ENCODE measurements at places on chromosomes 12 and 14.

- H3K4me1 ChIP-seq = no peaks in the 10 kb centered on the region
- no peak overlapping the region for H3K27ac ChIP-seq
- H3K36me3 ChIP-seq = peaks cover 1% of the 10 kb centered on the region
- no peak overlapping the region for H3K4me3 ChIP-seq
- H3K27me3 ChIP-seq = no peaks in the 10 kb centered on the region
- DNase-seq = no peak
Observed at GRCh38 chr14:91919814-91920213, 27.7 kb downstream of the FBLN5 start.

DNA sequence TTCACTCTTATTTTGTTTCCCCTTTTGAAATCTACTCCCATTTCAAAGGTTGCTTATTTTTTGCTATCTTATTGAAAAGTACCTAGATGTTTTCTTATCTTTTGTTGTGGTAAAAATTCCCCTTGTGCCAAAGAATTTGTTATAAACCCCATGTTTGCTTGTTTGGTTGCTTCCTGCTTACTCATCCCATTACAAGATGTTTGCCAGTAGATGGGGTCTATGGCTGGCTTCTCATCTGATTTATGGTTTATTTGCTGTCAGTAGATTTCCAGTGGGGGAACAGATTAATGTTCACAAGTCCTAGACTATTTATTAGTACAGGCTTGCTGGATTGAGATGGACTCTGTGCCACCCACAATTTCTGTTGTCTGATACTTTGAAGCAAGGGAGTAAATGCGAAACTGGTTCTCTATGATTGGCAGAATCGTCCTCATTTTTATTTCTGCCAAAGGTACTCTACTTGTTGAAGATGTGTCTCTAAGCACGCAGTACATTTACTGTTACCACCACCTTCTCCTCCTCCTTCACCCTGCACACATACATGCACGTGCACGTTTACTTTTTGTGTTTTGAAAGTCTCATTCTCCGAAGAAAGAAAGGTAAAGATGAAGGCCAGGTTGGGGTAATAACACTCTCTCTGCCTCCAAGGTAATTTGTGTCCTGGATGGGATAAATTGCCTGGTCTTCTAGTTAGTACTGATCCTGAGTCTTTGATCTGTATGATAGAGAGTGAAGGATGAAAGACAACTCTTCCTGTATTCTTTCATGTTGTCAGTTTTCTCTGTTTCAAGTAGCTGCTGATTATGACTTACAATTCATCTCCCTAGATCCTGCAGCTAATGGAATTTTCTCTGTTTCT lies 117.2 kb upstream of the ATP2B1 start:
- no peak overlapping the region for H3K27ac ChIP-seq
- peaks cover 2% of the 10 kb centered on the region for H3K36me3 ChIP-seq
- no peak overlapping the region for H3K4me3 ChIP-seq

DNA sequence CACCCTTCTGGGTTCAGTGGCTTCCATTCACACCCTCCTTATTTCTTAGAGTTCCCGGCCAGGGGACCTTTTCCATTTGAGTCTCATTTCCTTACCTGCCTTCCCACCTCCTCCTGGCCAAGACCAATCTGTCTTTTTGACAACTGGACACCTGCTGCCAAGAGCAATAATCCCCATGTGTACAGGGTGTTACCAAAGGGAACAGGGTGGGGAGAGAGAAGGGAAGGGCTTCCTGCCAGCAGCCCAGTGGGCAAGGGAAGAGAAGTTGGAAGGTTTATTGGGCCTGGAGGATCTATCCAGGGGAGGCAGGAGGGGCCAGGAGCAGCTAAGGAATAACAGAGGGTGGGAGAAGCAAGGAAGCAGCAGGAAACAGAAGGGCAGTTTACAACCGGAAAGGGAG lies 346.2 kb downstream of the C12orf75 start:
- H3K27me3 ChIP-seq = no peaks in the 10 kb centered on the region
- no peaks in the 10 kb centered on the region for H3K36me3 ChIP-seq
- no peak for DNase-seq
- H3K4me3 ChIP-seq = no peak overlapping the region

GRCh38 chr12:110088936-110089335 lies 35.2 kb upstream of the IFT81 start:
- H3K4me3 ChIP-seq = no peak overlapping the region
- H3K36me3 ChIP-seq = no peaks in the 10 kb centered on the region
- no peaks in the 10 kb centered on the region for H3K4me1 ChIP-seq
- H3K27me3 ChIP-seq = peaks cover 27% of the 10 kb centered on the region
- no peak overlapping the region for H3K27ac ChIP-seq

- no peak overlapping the region for H3K27ac ChIP-seq
- no peak overlapping the region for H3K4me3 ChIP-seq
- H3K36me3 ChIP-seq = no peaks in the 10 kb centered on the region
- H3K27me3 ChIP-seq = no peaks in the 10 kb centered on the region
- no peak for DNase-seq
Observed at GRCh38 chr12:86293682-86294240, 37.6 kb upstream of the MGAT4C start.

DNA sequence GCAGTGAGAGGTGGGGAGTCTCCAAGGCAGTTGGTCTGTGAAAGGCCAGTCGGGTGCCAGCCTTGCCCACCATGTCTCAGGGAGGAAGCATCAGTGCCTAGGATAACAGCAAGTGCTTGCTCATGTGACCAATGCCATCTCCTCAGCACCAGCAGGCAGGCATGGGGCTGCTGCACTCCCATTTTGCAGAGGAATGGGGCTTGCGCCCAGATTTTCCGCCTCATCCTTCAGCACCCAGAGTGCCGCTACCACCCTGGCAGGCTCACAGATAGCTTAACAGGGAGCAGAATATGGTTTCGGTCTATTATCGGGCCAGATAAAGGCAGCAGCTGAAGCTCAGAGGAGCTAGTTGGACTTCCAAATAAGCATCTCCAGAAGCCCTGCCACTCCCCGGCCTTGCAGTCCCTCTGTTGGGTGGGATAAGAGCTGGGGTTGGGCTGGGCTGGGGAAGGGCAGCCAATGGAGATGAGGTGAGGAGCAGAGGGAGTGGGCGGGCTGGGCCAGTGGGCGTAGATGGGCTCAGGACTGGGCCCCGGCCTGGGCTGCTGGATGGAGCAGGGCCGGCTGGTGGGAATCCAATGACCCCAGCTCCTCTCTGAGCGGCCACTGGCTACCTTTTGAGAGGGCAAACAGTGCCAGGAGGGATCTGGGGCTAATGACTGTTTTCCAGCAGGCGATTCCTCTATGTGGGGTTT lies 8.4 kb upstream of the KRT80 start:
- peaks cover 65% of the 10 kb centered on the region for H3K27me3 ChIP-seq
- DNase-seq = no peak
- H3K4me1 ChIP-seq = no peaks in the 10 kb centered on the region
- H3K36me3 ChIP-seq = peaks cover 4% of the 10 kb centered on the region
- no peak overlapping the region for H3K4me3 ChIP-seq
- H3K27ac ChIP-seq = no peak overlapping the region

DNA sequence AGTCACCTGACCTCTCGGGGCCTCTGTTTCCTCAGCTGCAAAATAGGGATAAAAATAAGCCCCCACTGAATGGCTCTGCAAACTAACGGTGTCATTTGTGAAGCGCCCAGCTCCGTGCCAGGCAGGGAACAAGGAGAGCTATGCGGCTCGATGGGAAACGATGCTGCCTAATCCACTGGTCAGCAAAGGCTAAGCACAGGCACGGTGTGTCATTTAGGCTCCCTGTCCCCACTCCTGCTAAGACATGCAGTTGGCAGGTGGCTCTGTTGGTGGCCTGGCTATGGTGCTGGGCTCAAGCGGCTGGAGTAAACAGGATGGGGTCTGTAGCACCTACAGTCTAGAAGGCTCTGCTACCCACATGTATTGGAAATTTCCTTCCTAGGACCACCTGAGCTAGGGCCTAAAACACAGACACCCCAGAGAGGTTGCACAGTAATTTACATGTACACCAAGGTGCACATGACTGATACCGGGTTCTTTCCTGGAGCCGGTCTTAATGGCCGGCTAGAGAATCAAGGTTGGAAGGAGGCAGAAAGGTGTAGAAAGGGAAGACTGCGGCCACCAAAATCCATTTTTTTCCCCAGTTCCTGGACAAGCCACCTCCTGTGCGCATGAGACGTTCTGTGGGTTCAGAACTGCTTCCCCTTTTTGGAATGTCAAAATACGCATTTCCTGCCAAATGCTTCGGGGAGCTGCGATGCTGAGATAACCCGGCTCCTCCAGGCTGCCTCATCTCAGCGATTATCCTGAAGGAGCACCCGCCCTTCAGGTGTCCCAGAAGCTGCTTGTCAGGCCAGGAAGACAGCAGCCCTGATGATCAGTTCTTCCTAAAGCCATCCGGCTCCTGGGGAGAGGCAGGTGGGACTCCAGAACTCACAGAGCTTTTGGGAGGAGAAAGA lies 1.0 kb downstream of the CACNA2D4 start:
- peak; percentile 10 for DNase-seq
- peaks cover 20% of the 10 kb centered on the region for H3K27me3 ChIP-seq
- peaks cover 3% of the 10 kb centered on the region for H3K36me3 ChIP-seq
- no peak overlapping the region for H3K27ac ChIP-seq
- peak overlapping the region; percentile 64 for H3K4me3 ChIP-seq

GRCh38 chr14:43316427-43316826 lies 1190.7 kb downstream of the FSCB start:
- H3K36me3 ChIP-seq = no peaks in the 10 kb centered on the region
- no peak for DNase-seq
- no peak overlapping the region for H3K27ac ChIP-seq
- no peak overlapping the region for H3K4me3 ChIP-seq

DNA sequence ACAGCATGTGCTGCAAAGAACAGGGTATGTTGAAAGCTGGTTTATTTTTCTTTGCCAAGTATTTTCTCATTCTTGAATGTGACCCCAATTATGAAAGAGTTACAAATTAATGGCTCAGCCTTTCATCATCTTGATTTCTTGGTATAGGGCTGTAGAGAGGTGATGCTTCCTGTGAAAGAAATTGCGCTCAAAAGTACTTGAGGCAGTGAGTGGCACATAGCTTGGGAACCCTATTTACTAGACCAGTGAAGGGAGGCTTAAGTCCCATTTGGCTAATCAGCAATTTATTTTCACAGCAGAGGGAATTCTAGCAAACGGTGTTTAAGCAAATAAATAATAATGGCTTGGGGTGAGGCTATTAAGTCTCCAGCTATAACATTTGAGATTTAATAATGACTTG lies 153.9 kb upstream of the MIS18BP1 start:
- H3K4me1 ChIP-seq = no peaks in the 10 kb centered on the region
- DNase-seq = no peak
- H3K36me3 ChIP-seq = no peaks in the 10 kb centered on the region
- no peak overlapping the region for H3K4me3 ChIP-seq
- no peaks in the 10 kb centered on the region for H3K27me3 ChIP-seq
- H3K27ac ChIP-seq = no peak overlapping the region

DNA sequence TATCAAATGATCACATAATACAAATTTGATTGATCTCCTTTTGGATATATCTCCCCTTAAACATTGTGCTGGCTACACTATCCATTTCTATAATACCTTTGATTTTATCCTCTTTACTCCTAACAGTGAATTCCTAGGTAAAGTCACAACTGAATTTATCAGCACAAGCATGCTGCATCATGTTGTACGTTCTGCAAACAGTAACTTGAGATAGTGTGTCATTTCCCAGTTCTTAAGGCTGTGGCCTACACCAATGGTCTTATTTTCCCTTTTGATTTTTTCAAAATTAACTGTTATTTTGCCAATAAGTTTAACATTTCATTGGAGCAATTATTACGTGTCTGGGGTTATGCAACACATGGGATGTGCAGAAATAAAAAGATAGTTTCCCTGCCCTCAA lies 24.8 kb downstream of the PRKCH start:
- peaks cover 96% of the 10 kb centered on the region for H3K4me1 ChIP-seq
- H3K36me3 ChIP-seq = peaks cover 40% of the 10 kb centered on the region
- no peak for DNase-seq
- H3K27me3 ChIP-seq = no peaks in the 10 kb centered on the region
- H3K4me3 ChIP-seq = peak overlapping the region; percentile 67

- peaks cover 6% of the 10 kb centered on the region for H3K36me3 ChIP-seq
- peak overlapping the region; percentile 55 for H3K27ac ChIP-seq
- no peak overlapping the region for H3K4me3 ChIP-seq
- no peaks in the 10 kb centered on the region for H3K27me3 ChIP-seq
Observed at GRCh38 chr12:126747530-126748149, 1519.3 kb upstream of the TMEM132C start.

- no peak overlapping the region for H3K27ac ChIP-seq
- no peaks in the 10 kb centered on the region for H3K27me3 ChIP-seq
- peaks cover 45% of the 10 kb centered on the region for H3K36me3 ChIP-seq
- peak overlapping the region; percentile 83 for H3K4me3 ChIP-seq
- DNase-seq = no peak
Observed at GRCh38 chr14:23058654-23059504, 1.6 kb upstream of the CDH24 start.

DNA sequence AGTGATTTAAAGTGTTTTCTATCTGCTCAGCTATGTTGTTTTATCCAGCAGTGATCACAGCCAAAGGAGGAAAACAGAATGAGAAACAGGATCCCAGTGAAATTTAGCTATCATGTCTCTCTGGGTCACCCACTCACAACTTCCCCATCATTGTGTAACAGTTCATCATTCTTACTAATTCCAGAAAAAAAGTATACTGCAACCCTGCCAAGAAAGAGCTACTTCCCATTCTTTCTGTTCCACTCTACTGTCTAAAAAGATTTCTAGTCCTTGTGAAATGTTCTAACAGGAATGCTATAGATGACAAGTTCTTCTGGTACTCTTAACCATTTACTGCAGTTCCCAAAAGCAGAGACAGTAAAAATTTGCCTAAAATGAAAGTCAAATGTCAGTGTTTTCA lies 39.2 kb upstream of the CD163 start:
- H3K4me1 ChIP-seq = no peaks in the 10 kb centered on the region
- H3K36me3 ChIP-seq = no peaks in the 10 kb centered on the region
- no peak overlapping the region for H3K4me3 ChIP-seq
- peaks cover 83% of the 10 kb centered on the region for H3K27me3 ChIP-seq

GRCh38 chr14:104001003-104001402 lies 58.7 kb upstream of the RD3L start:
- H3K4me3 ChIP-seq = no peak overlapping the region
- no peak overlapping the region for H3K27ac ChIP-seq
- H3K36me3 ChIP-seq = no peaks in the 10 kb centered on the region
- DNase-seq = no peak
- no peaks in the 10 kb centered on the region for H3K4me1 ChIP-seq
- H3K27me3 ChIP-seq = peaks cover 20% of the 10 kb centered on the region

- H3K27me3 ChIP-seq = no peaks in the 10 kb centered on the region
- no peak overlapping the region for H3K27ac ChIP-seq
- H3K4me3 ChIP-seq = no peak overlapping the region
- H3K4me1 ChIP-seq = peaks cover 16% of the 10 kb centered on the region
- DNase-seq = no peak
Observed at GRCh38 chr14:92950773-92951172, 27.8 kb downstream of the CHGA start.

GRCh38 chr12:43914923-43915468 lies 79.1 kb downstream of the TMEM117 start:
- no peaks in the 10 kb centered on the region for H3K36me3 ChIP-seq
- DNase-seq = no peak
- H3K4me1 ChIP-seq = no peaks in the 10 kb centered on the region
- no peak overlapping the region for H3K4me3 ChIP-seq
- no peak overlapping the region for H3K27ac ChIP-seq

DNA sequence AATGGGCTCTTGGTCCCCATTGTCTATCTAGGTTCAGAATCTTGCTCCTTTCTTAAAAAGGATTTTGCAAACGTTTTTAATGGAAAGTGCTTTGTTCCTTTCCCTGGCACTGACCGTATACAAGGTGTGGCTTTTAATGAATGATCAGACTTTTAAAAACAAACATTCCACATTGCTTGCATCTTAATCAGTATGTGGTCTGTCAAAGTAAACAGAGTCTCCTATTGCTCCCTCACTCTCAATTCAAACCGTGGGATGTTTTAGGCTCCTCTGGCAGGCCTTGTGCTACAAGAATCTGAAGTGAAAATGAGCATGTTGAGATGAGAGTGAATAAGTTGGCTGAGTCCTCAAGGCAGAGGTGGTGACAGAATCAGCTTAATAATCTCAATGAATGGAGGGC lies 107.0 kb downstream of the VRK1 start:
- no peak overlapping the region for H3K27ac ChIP-seq
- no peaks in the 10 kb centered on the region for H3K27me3 ChIP-seq
- no peaks in the 10 kb centered on the region for H3K36me3 ChIP-seq
- DNase-seq = no peak
- no peak overlapping the region for H3K4me3 ChIP-seq
